ENCODE measurements at places on chromosomes 3 and 15.
A peak's percentile ranks its signal among the peaks of the same experiment; 100 is the strongest.

DNA sequence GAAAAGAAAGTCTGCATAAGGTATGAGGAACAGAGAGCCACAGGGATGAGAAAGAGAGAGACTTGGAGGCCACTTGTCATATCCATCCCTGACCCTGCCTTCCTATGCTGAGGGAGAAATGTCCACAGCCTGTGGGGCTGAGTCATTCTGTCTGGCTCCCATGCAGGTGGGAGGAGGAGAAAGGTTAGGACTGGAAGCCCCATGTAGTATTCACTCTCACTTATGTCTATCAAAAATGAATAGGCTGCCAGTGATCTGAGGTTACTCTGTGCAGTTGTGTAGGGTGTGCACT lies 71.3 kb downstream of the RAB11A start:
- no peak for DNase-seq

DNA sequence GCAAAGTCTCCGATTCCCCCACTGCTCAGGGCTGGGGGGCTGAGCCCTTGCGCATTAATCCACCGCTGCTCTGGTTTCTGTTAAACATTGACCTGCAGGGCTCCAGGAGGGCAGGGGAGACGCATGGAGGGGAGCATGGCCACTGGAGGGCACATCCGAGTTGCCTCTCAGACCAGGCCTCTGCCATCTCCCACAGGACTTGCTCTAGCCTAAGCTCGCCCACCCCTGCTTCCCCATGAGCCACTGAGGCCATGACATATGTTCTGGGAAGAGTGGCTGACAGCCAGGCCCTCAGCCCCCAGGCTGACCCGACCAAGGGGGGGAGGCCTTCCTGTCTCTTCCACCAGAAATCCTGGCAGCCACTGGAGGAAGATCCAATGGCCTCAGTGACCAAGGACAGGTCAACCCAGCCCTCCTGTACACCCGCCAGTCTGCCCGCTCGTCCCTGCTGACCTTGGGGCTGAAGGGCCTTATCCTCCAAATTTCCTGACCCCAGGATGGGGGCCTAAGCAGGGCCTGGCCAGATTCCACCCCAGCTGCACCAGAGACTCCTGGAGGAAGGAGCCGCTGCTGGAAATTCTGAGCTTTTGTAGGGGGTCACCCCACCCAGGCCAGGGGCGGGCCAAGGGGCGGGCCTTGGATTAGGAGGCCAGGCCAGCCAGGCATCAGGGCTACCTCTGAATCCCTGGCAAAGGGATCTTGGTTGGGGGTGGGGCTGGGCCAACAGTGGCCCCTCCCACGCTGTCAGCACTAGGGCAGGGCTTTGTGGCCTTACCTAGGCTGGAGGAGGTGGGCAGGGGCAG lies at the start of gene HYAL1:
HYAL1 (minus strand) TSS at position 562 of the 803 bp plus-strand sequence. CDS start 618 bp downstream, outside the sequence.
- peak; percentile 61 for DNase-seq

DNA sequence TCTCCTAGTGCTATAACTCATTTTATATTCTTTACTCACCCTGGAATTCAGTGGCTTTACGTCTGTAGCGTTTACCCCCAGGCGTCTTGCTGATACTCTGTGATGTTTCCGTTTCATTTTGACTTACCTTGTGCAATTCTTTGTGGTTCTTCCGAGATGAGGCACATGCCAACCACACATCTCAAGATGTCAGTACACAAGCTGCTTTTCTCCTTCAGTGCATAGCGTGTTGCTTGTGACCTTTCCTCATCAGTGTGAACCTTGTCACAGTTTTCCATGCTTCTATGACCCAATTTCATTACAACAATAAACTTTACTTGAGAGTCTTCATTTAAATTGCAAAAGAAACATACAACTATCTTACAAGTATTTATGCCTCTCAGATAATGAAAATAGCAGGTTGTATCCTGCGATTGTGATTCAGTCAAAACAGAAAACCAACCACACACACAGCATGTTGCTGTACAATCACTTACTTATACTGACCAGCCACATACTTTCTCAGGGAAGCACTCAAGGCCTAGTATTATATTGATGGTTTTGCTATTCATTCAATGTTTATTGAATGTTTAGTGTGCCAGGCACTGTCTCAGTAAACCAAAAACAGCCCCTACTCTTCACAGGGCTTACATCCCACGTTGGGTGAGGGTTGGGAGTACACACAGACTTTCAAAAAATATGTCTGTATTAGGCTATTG lies 4.6 kb upstream of the TBL1XR1 start:
- DNase-seq = no peak

- no peak for DNase-seq
Observed at GRCh38 chr3:48716508-48716981, 476 bp downstream of the IP6K2 start.

DNA sequence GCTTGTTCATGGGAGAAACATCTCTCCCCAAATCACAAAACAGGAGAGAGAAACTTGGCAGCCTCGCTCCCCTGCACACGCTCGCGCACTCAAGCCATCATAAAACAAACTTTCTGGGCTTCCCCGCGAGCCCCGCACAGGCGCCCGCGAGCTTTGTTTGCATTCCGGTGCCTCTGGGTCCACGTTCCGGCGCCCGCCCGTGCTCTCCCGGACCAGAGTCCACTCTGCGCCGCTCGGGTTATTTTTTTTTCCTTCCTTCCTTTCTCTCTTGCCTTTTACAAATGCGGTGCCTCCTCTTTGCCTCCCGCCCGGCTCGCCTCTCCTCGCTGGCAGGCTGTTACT lies 363 bp downstream of the MAGI1 start:
- no peak for DNase-seq

DNA sequence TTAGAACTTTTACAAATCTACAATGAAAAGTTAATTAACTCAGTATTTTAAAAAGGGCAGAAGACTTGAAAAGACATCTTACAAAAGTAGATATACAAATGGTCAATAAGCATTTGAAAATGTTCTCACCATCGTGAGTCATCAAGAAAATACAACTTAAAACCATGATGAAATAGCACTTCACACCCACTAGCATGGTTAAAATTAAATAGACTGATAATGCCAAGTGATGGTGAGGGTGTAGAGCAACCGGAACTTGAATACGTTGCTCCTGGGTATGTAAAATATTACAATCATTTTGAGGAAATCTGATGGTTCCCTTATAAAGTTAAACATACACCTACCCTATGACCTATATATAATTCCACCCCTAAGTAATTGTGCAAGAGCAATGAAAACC lies 319.8 kb upstream of the UMPS start:
- no peak for DNase-seq

DNA sequence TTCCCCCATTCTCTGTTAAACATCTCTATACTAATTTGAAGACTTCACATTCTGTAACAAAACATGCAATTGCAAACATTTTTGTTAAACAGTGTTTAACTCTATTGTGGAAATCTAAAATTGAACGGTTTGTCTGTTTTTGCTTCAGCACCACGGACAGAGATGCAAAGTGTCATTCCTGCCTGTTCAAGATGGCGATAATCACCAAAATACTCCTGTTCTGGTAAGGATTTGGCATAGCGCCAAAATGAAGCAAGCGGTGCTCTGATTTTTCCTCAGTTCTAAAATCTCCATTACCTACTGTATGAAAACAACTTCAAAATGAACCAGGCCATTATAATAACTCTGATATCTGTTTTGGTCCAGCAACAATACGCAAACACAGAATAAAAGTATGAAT lies 129.7 kb upstream of the TUSC7 start:
- DNase-seq = no peak

GRCh38 chr3:104717828-104718196 lies 648.9 kb upstream of the ALCAM start:
- DNase-seq = no peak

DNA sequence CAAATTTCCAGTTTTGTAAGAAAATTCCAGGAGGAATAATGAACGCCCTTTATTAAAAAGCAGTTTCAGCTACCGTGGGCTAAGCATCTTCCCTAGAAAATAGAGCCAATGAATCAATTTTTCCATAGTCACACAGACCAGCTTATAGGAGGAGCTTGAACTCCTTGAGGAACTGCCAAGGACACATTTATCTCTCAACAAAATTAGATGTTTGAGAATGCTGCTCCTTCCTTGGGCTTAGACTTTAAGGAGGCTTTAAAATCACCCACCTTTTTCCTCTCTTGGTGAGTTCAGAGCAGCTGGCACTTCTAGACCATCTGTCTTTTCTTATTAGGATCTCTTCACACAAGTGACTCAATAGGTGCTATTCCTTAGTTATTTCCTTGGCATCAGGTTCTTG lies 588.0 kb downstream of the SQOR start:
- no peak for DNase-seq

- DNase-seq = no peak
Observed at GRCh38 chr15:59762558-59762957, 73.4 kb upstream of the BNIP2 start.

DNA sequence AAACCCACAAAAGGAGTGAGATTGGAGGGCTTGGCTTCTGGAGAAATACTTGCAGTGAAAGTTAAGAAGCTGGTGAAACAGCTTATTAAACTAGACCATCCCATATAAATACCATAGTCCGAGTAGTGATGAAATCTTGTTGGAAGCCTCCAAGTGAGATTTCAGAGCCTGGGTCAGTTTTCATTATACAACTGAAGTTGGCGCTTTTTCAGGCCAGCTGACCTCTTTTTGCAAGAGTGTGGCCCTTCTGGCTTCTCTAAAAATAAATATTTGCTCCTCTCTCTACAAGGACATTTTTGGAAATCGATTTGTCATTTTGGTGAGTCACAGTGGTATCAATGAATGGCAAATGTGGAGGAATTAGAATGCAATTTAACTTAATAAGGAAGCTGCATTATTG lies 51.2 kb upstream of the THRB start:
- no peak for DNase-seq

DNA sequence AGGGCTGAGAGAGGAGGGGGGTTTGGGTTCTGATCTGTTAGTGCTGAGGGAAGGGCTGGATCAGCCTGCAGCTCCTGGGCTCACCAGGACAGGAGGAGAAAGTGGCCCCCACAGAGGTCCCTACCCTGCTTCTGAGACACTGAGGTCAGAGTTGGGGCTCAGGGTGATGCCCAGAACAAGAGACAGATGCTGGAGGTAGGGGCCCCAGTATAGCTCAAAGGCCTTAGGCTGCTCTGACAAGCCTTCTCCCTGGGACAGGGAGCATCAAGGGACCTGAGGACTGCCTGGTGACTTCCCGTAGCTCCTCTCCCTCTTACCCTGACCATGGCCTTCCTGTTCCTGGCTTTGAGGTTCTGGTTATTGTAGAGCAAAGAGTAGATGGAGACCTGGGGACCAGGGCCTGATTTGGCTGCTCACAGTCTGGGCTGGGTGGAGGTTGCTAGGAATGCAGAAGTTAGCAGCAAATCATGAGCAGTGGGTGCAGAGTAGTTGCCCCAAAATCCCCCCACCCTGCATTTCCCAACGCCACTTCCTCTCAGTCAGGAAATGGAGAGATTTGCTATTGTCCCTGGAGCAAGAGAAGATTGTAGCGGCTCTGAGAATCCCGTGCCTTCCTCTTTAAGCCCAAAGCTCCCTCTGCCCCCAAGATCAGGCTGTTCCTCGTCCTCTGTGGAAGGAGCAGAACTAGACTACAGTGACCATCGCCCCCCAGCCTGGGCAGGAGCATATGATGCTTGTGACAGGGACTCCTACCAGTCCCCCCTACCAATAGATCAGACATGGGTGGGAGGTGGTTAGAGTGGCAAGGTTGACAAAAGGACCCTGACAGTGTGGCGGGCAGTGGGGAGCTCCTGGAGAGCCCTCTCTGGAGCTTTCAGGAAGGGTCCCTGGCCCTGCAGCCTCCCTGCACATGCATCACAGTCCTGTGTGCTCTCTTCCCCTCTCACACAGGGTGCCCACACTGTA lies 47.4 kb upstream of the SEC22A start:
- no peak for DNase-seq

- DNase-seq = no peak
Observed at GRCh38 chr15:78449220-78449999, 11.4 kb downstream of the IREB2 start.

- no peak for DNase-seq
Observed at GRCh38 chr3:34212656-34213055, 414.2 kb downstream of the PDCD6IP start.
